ENCODE measurements at places on chromosomes 7 and 10. TPM values are rescaled to one million over a fixed set of nuclear protein-coding genes. Genes with fewer than 3 reads are reported as not detected.

IKZF1 gene
- total RNA-seq: 216 TPM

HOXA3 gene
- not detected for total RNA-seq

CFAP46 gene
- not detected for total RNA-seq

HTR5A gene
- not detected for total RNA-seq

DNA sequence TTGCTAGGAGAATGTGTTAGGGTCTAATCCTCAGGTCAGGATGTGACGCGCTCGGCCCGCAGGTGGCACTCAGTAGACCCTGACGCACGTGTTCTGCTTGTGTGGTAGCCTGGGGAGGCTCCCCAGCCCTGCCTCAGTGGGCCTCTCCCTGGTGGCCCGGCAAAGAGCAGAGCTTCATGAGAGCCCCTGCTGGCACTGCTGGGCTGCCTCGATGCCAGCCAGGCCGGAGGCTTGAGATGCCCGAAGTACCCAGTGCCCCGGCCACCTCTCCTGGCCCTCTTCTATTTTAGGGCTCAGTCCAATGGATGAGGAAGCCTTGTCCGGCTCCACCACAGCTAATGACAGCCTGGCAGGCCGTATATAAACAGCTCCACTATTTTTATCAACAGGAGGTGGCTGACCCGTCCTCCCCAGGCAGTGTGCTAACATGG lies 42.0 kb downstream of the PRF1 start:
- H3K4me3 ChIP-seq: no peak overlapping the region
- DNase-seq: no peak
- peaks cover 11% of the 10 kb centered on the region for H3K4me1 ChIP-seq
- H3K27me3 ChIP-seq: no peaks in the 10 kb centered on the region
- no peak overlapping the region for H3K27ac ChIP-seq

GRCh38 chr7:127873715-127874636 lies 157.3 kb downstream of the LRRC4 start:
- H3K36me3 ChIP-seq: peaks cover 13% of the 10 kb centered on the region
- DNase-seq: peak; percentile 29
- no peak overlapping the region for H3K4me3 ChIP-seq
- H3K27ac ChIP-seq: peak overlapping the region; percentile 5
- H3K27me3 ChIP-seq: no peaks in the 10 kb centered on the region
- H3K4me1 ChIP-seq: peaks cover 23% of the 10 kb centered on the region

DNA sequence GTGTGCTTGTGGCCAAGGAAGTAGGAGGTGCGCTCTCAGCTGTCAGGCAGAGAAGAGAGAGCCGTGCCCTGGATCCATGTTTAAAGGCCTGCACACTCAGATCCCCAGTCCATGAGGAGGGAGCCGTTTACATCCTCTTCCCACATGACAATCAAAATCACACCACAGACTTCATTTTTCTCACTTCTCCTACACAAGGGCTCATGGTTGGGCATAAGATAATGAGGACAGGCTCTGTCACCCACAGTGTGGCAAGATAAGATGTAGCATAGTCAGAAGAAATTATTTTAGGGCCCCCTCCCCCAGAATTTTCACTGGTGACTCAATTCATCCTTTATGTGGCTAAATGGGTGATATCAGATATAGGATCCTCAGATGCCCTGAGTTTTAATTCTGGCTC lies 35.9 kb upstream of the INHBA start:
- no peaks in the 10 kb centered on the region for H3K4me1 ChIP-seq
- no peak overlapping the region for H3K27ac ChIP-seq
- no peak for DNase-seq
- no peak overlapping the region for H3K4me3 ChIP-seq

DNA sequence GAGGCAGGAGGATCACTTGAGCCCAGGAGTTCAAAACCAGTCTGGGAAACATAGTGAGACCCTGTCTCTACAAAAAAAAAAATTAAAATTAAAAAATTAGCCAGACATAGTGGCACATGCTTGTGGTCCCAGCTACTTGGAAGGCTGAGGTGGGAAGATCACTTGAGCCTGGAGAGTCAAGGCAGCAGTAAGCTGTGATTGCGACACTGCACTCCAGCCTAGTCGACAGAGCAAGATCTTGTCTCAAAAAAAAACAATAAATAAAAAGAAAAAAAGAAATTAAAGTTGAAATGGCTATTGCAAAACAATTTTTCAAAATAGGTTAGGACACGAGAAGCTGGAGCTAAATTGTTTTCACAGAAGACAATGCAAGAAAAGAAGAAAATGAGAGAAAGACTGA lies 379.0 kb upstream of the RNF32 start:
- no peaks in the 10 kb centered on the region for H3K36me3 ChIP-seq
- H3K27me3 ChIP-seq: peaks cover 2% of the 10 kb centered on the region
- no peak overlapping the region for H3K27ac ChIP-seq
- no peak for DNase-seq

- H3K27ac ChIP-seq: no peak overlapping the region
- no peaks in the 10 kb centered on the region for H3K36me3 ChIP-seq
- peaks cover 50% of the 10 kb centered on the region for H3K4me1 ChIP-seq
- H3K27me3 ChIP-seq: no peaks in the 10 kb centered on the region
- no peak overlapping the region for H3K4me3 ChIP-seq
Measured at GRCh38 chr10:110350812-110351211, 46.1 kb upstream of the SMNDC1 start.

DNA sequence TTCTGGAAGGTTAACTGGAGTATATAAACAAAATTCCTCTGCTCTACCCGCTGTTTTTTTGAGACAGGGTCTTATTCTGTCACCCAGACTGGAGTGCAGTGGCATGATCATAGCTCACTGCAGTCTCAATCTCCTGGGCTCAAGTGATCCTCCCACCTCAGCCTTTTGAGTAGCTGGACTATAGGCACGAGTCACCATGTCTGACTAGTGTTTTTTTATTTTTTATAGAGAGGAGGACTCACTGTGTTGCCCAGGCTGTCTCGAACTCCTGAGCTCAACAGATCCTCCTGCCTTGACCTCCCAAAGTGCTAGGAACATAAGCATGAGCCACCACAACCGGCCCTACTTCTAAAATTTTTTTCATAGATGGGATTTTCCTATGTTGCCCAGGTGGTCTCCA lies 2.2 kb downstream of the RAB18 start:
- H3K27me3 ChIP-seq: no peaks in the 10 kb centered on the region
- peak overlapping the region; percentile 26 for H3K27ac ChIP-seq
- H3K4me3 ChIP-seq: peak overlapping the region; percentile 46
- peaks cover 16% of the 10 kb centered on the region for H3K36me3 ChIP-seq
- DNase-seq: no peak
- peaks cover 63% of the 10 kb centered on the region for H3K4me1 ChIP-seq

- DNase-seq: no peak
- H3K27ac ChIP-seq: no peak overlapping the region
- H3K36me3 ChIP-seq: no peaks in the 10 kb centered on the region
- H3K27me3 ChIP-seq: peaks cover 21% of the 10 kb centered on the region
- H3K4me3 ChIP-seq: no peak overlapping the region
Measured at GRCh38 chr7:4817178-4817901, 41.9 kb downstream of the AP5Z1 start.

GRCh38 chr10:112221545-112221944 lies 38.0 kb upstream of the GPAM start:
- DNase-seq: no peak
- H3K36me3 ChIP-seq: no peaks in the 10 kb centered on the region
- no peak overlapping the region for H3K4me3 ChIP-seq

DNA sequence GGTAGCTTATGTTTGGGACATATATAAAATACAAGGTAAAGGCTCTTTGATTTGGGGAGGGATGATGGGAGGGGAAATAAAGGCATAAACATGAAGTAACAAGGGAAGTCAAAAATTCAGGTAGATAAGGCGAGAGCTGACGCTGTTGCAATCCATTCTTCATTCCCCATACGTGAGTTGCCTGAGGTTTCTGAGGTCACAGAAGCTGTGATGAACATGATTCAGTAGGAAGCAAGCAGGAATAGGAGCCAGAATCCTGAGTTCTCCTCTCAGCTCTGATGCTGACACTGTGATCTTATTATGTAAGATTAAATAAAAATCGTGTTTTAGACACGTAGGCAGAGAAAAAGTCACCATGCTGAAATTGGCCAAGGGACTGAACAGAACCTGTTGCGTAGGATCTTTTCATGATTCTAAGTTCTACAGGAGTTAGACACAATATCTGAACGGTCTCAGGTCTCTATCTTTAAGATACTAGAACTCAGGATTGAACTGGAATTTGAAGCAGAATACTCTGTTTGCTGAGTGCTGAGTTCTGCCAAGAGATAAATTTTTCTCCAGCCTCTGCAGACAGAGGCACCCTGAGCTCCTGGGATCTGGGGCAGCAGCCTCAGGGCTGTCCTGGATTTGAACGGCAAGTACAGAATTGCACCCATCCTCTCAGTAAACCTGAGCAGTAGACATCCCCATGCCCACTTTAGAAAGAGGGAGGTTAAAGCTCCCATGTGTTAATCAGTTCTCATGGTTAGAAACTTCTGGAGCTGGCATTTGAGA lies 21.0 kb downstream of the KLF6 start:
- H3K36me3 ChIP-seq: peaks cover 5% of the 10 kb centered on the region
- peaks cover 91% of the 10 kb centered on the region for H3K4me1 ChIP-seq
- H3K27ac ChIP-seq: peak overlapping the region; percentile 70
- H3K27me3 ChIP-seq: no peaks in the 10 kb centered on the region
- DNase-seq: peak; percentile 5
- H3K4me3 ChIP-seq: peak overlapping the region; percentile 22

DNA sequence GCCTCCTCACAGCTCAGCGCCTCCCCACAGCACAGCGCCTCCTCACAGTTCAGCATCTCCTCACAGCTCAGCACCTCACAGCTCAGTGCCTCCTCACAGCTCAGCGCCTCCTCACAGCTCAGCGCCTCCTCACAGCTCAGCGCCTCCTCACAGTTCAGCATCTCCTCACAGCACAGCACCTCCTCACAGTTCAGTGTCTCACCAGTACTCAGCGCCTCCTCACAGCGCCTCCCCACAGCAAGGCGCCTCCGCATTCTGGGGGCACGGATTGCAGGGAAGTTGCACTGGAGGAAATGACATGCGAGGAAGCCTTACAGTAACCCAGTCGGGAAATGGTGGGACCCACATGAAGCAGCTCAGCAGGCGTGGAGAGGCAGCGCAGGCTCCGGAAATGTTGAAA lies 271.6 kb downstream of the WDR37 start:
- H3K27me3 ChIP-seq: peaks cover 16% of the 10 kb centered on the region
- peaks cover 11% of the 10 kb centered on the region for H3K4me1 ChIP-seq
- no peaks in the 10 kb centered on the region for H3K36me3 ChIP-seq
- no peak overlapping the region for H3K27ac ChIP-seq

DNA sequence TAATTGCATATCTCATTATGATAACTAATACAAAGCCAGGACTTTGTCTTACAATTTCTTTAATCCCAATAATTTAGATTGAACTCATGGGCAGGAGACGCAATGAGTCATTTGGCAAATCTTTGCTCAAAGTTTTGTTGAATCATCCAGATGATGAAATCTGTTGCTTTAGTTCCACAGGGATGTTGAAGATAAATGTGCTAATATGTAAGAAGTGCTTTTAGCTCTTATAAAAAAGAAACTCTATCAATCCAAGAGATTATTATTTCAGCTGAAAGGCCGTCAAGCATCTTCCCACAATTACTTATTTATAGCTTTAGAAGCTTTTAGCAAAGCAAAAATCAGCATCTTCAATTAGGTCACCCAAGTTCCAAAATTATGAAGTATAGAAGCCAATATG lies 36.8 kb upstream of the ANK3 start:
- no peaks in the 10 kb centered on the region for H3K27me3 ChIP-seq
- H3K36me3 ChIP-seq: no peaks in the 10 kb centered on the region
- peaks cover 16% of the 10 kb centered on the region for H3K4me1 ChIP-seq
- DNase-seq: no peak
- H3K27ac ChIP-seq: no peak overlapping the region
- no peak overlapping the region for H3K4me3 ChIP-seq

GRCh38 chr10:118729641-118730258 lies 25.0 kb downstream of the CACUL1 start:
- H3K27me3 ChIP-seq: no peaks in the 10 kb centered on the region
- H3K36me3 ChIP-seq: peaks cover 5% of the 10 kb centered on the region
- DNase-seq: no peak
- peaks cover 52% of the 10 kb centered on the region for H3K4me1 ChIP-seq
- H3K4me3 ChIP-seq: no peak overlapping the region
- H3K27ac ChIP-seq: peak overlapping the region; percentile 23

ARHGEF35 gene
- total RNA-seq: 9.6 TPM

GRCh38 chr10:3805201-3805790 lies 20.3 kb upstream of the KLF6 start:
- peak; percentile 71 for DNase-seq
- H3K4me1 ChIP-seq: peaks cover 64% of the 10 kb centered on the region
- no peak overlapping the region for H3K27ac ChIP-seq
- H3K36me3 ChIP-seq: no peaks in the 10 kb centered on the region
- no peaks in the 10 kb centered on the region for H3K27me3 ChIP-seq

BAMBI gene
- 0.31 TPM for total RNA-seq

- no peak overlapping the region for H3K27ac ChIP-seq
- H3K27me3 ChIP-seq: no peaks in the 10 kb centered on the region
- no peak overlapping the region for H3K4me3 ChIP-seq
- peaks cover 2% of the 10 kb centered on the region for H3K36me3 ChIP-seq
Measured at GRCh38 chr7:143505838-143506237, 28.2 kb downstream of the TAS2R41 start.

GRCh38 chr10:131068760-131069159 lies 242.8 kb downstream of the TCERG1L start:
- no peaks in the 10 kb centered on the region for H3K36me3 ChIP-seq
- H3K27ac ChIP-seq: no peak overlapping the region
- no peak overlapping the region for H3K4me3 ChIP-seq
- H3K27me3 ChIP-seq: no peaks in the 10 kb centered on the region

- H3K4me3 ChIP-seq: no peak overlapping the region
- no peak for DNase-seq
Measured at GRCh38 chr10:20922033-20922432, 24.9 kb upstream of the NEBL start.

- H3K27ac ChIP-seq: no peak overlapping the region
- no peaks in the 10 kb centered on the region for H3K36me3 ChIP-seq
- peaks cover 16% of the 10 kb centered on the region for H3K27me3 ChIP-seq
- DNase-seq: no peak
- H3K4me3 ChIP-seq: no peak overlapping the region
Measured at GRCh38 chr10:10796774-10797415, 220.8 kb upstream of the CELF2 start.

CPA5 gene
- 0.15 TPM for total RNA-seq

- no peak overlapping the region for H3K27ac ChIP-seq
- H3K4me3 ChIP-seq: no peak overlapping the region
- H3K27me3 ChIP-seq: peaks cover 18% of the 10 kb centered on the region
- DNase-seq: peak; percentile 21
Measured at GRCh38 chr10:48655411-48656240, 29.0 kb upstream of the WDFY4 start.

GRCh38 chr7:116949941-116950801 lies 3.1 kb upstream of the ST7 start:
- H3K4me3 ChIP-seq: no peak overlapping the region
- H3K27ac ChIP-seq: no peak overlapping the region
- H3K4me1 ChIP-seq: peaks cover 9% of the 10 kb centered on the region
- H3K27me3 ChIP-seq: no peaks in the 10 kb centered on the region

ITIH5 gene
- not detected for total RNA-seq

GRCh38 chr7:904847-905246 lies 28.5 kb downstream of the GET4 start:
- H3K36me3 ChIP-seq: no peaks in the 10 kb centered on the region
- no peaks in the 10 kb centered on the region for H3K27me3 ChIP-seq
- H3K4me3 ChIP-seq: no peak overlapping the region
- DNase-seq: no peak
- H3K27ac ChIP-seq: no peak overlapping the region
